ENCODE measurements at places on chromosomes 3 and 15. TPM values are rescaled to one million over a fixed set of nuclear protein-coding genes. Genes with fewer than 3 reads are reported as not detected.

The SLC12A1 gene
- total RNA-seq = not detected

DNA sequence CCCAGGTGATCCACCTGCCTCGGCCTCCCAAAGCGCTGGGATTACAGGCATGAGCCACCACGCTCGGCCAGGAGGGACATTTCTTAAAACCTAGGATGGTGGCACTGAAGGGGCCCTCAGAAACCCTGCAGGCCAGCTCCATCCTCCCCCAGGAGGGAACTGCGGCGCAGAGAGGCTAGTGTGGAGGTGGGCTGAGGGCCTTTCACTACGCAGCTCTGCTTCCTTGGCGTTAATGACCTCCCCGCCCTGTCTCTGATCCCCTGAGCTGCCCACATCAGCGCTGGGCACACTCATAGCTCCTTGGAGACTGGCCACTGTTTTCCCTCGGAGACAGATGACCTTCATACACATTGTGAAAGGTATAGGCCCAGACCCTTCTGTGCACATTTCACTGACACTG lies 46.2 kb upstream of the MAGEF1 start:
- H3K27me3 ChIP-seq = no peaks in the 10 kb centered on the region
- no peak overlapping the region for H3K4me3 ChIP-seq
- H3K27ac ChIP-seq = peak overlapping the region; percentile 12
- H3K36me3 ChIP-seq = no peaks in the 10 kb centered on the region
- H3K4me1 ChIP-seq = peaks cover 43% of the 10 kb centered on the region

The MCF2L2 gene
- total RNA-seq = under 0.01 TPM

The SLC15A2 gene
- 0.18 TPM for total RNA-seq

The NANOGP8 gene
- not detected for total RNA-seq

DNA sequence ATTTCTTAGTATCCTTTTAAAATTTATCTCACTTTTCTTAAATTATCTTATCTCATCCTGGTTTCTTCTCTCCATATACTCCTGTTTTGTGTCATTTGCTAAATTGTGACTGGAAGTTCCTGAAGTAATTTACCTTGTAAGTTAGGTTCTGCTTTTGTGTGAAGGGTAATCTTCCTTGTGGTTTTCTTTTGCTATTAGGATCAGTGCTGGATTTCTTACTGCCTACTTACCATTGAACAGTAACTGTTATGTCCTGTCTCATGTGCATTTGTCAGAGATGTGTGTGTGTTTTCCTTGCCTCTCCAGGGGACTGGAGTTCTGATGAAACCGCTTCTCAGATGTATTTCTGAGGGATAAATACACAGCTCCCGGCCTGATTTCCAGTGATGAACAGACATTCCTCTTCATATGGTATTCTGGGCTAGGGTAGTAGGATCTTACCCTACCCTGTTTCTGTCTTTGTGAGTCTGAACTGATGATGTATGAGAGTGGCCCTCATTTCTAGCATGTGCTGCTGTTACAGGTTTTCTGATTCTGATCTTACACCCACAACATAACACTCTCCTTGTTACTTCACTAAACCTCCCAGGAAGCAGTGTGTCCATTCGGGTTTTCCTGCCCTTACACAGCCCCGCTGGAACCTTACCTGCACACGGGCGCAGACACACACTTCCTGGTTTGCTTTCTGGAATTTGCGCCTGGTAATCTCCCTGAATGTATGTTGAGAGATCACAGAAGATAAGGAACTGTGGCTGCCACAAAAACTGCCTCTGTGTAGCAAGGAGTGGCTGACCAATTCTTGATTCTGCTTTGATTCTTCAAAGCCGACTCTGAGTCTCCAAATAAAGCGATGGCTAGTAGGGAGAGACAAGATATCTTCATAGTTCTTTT lies 14.7 kb downstream of the PAK2 start:
- no peak for DNase-seq
- peaks cover 2% of the 10 kb centered on the region for H3K36me3 ChIP-seq
- H3K4me3 ChIP-seq = no peak overlapping the region
- H3K27ac ChIP-seq = no peak overlapping the region

The SUSD5 gene
- total RNA-seq = 2.9 TPM

- H3K36me3 ChIP-seq = peaks cover 12% of the 10 kb centered on the region
- no peaks in the 10 kb centered on the region for H3K27me3 ChIP-seq
- H3K4me3 ChIP-seq = no peak overlapping the region
- no peak overlapping the region for H3K27ac ChIP-seq
- DNase-seq = peak; percentile 81
Measured at GRCh38 chr15:101240358-101240757, 11.5 kb downstream of the CHSY1 start.

The RYR3 gene
- 0.18 TPM for total RNA-seq

GRCh38 chr3:100257586-100257985 lies 3.2 kb upstream of the TBC1D23 start:
- H3K36me3 ChIP-seq = no peaks in the 10 kb centered on the region
- no peak overlapping the region for H3K27ac ChIP-seq
- H3K4me3 ChIP-seq = no peak overlapping the region
- DNase-seq = peak; percentile 67
- H3K27me3 ChIP-seq = no peaks in the 10 kb centered on the region

- no peak overlapping the region for H3K4me3 ChIP-seq
- no peaks in the 10 kb centered on the region for H3K36me3 ChIP-seq
- no peak overlapping the region for H3K27ac ChIP-seq
- DNase-seq = no peak
- no peaks in the 10 kb centered on the region for H3K27me3 ChIP-seq
- H3K4me1 ChIP-seq = no peaks in the 10 kb centered on the region
Measured at GRCh38 chr15:48842501-48842900, 31.6 kb upstream of the CEP152 start.

The RBP2 gene
- total RNA-seq = not detected

GRCh38 chr3:13012221-13012691 lies 61.0 kb downstream of the IQSEC1 start:
- no peaks in the 10 kb centered on the region for H3K36me3 ChIP-seq
- H3K4me3 ChIP-seq = no peak overlapping the region
- DNase-seq = peak; percentile 44
- peaks cover 1% of the 10 kb centered on the region for H3K4me1 ChIP-seq
- no peak overlapping the region for H3K27ac ChIP-seq

DNA sequence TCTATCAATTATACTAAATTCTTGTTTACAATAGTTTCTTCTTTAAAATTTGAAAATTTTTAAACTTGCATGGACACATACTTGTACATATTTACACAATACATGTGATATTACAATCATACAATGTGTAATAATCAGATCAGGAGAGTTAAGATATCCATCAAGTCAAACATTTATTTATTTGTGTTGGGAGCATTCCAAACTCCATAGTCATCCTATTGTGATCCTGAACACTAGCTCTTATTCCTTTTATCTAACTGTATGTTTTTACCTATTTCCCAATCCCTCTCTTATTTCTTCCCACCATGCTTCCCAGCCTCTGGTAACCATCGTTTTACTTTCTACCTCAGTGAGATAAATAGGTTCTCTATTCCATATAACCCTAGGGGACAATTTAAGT lies 1219.2 kb downstream of the ZPLD1 start:
- no peak for DNase-seq
- H3K27ac ChIP-seq = no peak overlapping the region
- H3K27me3 ChIP-seq = no peaks in the 10 kb centered on the region
- no peaks in the 10 kb centered on the region for H3K36me3 ChIP-seq

The P2RY14 gene
- total RNA-seq = not detected

- H3K27ac ChIP-seq = peak within 1 kb of the TSS; percentile 42
- H3K4me3 ChIP-seq = peak within 1 kb of the TSS; percentile 79
- no peaks in the 10 kb centered on the region for H3K36me3 ChIP-seq
- DNase-seq = peak; percentile 37
- H3K4me1 ChIP-seq = peaks cover 5% of the 10 kb centered on the region
- H3K27me3 ChIP-seq = no peaks in the 10 kb centered on the region
Measured at GRCh38 chr3:12796171-12797123, at the start of gene CAND2. TSS of gene CAND2 (plus strand) at chr3:12796680. CDS start at chr3:12796721, 41 bp downstream.

DNA sequence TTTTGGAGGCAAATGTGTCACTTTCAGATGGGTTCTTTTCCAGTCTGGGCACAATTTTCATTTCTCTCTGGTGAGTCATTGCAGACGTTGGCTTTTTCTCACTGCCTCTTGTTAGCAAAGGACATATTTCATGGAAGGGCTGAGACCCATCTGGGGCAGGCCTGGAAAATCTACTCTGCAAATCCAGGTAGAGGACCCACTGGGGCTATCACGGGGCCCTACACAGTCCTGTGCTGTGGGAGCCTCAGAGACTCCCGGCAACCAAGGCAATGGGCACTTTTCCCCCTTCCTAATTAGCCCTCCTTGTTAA lies 58.0 kb downstream of the HRH1 start:
- DNase-seq = peak; percentile 76
- H3K27ac ChIP-seq = peak overlapping the region; percentile 57
- no peak overlapping the region for H3K4me3 ChIP-seq
- H3K4me1 ChIP-seq = peaks cover 19% of the 10 kb centered on the region

- no peaks in the 10 kb centered on the region for H3K36me3 ChIP-seq
- DNase-seq = no peak
- no peak overlapping the region for H3K4me3 ChIP-seq
Measured at GRCh38 chr3:24507776-24508422, 13.2 kb upstream of the THRB start.

- H3K36me3 ChIP-seq = no peaks in the 10 kb centered on the region
- H3K4me3 ChIP-seq = no peak overlapping the region
- no peak for DNase-seq
- no peaks in the 10 kb centered on the region for H3K4me1 ChIP-seq
- H3K27me3 ChIP-seq = no peaks in the 10 kb centered on the region
Measured at GRCh38 chr3:85801955-85802354, 843.2 kb downstream of the CADM2 start.

- no peaks in the 10 kb centered on the region for H3K36me3 ChIP-seq
- peak overlapping the region; percentile 95 for H3K27ac ChIP-seq
- H3K27me3 ChIP-seq = no peaks in the 10 kb centered on the region
- peak; percentile 83 for DNase-seq
- peaks cover 39% of the 10 kb centered on the region for H3K4me1 ChIP-seq
Measured at GRCh38 chr3:195896361-195897080, 11.8 kb downstream of the TNK2 start.

The SHC4 gene
- total RNA-seq = 2.5 TPM

All from IMR-90 (cell line).